CD4-positive, alpha-beta T cell treated with Interleukin-4 for 1 hour (primary cell): ENCODE measurements at places on chromosomes 1 and 21.

DNA sequence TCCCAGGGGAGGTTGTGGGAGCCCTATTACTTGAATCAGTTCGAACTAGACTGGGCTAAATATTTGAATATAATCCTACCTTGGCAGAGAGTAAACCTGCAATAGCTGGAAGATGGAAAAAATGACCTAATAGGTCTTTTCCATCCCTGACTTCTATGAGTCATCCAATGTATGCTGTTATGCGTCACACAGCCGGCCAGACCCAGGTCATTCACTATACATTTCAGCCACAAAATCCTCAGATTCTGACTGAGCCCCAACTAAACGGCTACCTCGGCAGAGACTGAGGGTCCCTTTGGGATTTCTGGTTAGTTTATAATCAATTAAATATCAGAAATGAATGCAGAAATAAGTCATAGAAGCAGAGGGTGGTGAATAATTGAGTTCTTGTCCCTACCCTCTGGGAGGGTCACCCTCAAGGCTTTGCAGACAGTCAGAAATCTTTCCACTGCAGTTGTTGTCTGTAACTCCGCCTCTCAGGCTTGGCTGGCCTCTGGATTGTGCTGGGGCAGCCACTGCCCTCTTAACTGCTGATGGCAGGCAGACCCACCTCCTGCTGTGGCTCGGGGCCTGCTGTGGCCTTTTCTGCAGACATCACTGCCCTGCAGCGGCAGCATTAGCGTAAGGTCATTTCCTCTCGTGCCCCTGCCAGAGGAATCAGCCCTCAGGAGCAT, 240.5 kb downstream of the TGFB2 start:
- no peak for DNase-seq

GRCh38 chr1:208213786-208214185, 30.4 kb downstream of the PLXNA2 start:
- DNase-seq: no peak

DNA sequence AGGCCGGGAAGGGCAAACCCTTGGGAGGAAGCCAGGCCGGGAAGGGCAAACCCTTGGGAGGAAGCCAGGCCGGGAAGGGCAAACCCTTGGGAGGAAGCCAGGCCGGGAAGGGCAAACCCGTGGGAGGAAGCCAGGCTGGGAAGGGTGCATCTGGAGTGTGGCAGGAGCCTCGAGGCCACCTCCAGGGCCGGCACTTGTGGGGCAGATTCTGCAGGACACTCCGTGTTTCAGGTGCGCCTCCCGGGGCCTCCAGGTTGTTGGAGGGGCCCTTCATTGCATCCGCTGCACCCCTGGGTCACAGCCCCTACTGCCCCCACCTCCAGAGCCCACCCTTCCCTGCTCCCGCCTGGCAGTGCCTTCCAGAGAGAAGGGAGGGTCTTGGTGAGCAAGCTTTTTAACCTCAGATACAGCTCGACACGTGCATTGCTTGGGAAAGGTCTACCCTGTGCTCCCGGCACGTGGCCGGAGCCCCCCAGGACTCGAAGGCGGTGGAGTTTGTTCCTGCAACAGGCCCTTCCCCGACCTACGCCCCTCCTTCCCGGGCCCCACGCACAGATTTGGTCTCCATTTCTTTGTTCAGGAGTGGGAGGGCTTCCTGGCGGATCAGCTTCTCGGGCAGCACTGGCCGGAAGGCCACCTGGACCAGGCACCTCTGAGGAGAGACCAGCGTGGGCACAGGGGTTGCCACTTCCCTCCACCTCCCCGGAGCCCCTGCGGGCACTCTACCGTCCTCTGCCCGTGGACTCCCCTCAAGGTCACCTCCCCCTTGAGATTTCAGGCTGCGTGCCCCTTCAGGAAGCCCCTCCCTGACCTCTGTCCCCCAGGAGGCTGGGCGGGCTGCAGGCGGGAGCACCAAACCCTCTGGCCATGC, 9.4 kb upstream of the TMEM52 start:
- DNase-seq: no peak

DNA sequence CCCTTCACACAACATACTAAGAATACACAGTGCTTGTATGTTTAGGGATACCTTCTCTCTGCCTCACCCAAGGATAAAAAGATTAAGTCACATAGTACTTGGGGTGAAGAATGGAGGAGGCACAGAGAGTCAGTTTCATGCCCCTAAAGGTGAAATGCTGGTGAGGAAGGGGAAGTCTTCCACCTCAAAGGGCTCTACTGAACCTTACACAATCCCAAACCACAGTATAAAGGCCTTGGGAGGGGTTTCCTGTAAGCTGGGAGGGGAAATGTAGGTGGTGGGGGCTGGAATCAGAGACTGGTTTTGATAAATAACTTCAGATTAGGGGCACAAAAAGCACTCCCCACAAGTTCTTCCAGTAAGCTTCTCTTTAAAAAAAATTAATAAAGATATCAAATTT, 3.5 kb downstream of the MINDY1 start:
- peak; percentile 46 for DNase-seq

- no peak for DNase-seq
Measured at GRCh38 chr1:232511172-232511571, 118.8 kb downstream of the SIPA1L2 start.

GRCh38 chr1:56424744-56425493, 154.4 kb downstream of the PLPP3 start:
- DNase-seq: peak; percentile 4

DNA sequence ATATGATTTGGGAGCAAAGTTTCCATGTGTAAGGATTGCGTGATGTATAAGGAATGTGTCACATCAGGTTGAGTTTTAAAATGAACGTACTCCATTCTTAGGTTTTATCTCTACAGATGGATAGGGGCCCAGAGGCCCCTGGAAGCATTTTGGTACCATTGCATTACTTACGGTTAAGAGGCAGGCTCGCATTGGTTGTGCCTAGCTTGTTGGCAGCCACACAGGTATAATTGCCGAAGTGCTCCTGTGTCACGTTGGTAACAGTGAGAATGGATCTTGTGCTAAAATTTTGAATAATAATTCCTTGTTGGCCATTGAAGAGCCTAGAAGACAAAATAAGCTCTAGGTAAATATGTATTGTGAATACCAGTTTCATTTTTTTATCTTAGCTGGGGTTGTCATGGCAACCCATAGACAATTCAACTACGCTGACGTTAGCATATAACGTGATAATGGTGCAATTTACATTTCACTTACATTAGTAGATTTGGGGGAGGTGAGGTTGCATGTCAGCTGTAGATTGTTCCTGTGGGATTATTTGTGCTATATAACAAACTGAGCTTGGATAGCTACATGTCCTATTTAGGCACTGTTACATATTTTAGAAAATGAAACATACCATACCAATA, 511.9 kb upstream of the ZRANB2 start:
- no peak for DNase-seq

GRCh38 chr1:95002540-95003432, 70.0 kb downstream of the ALG14 start:
- DNase-seq: no peak

- DNase-seq: no peak
Measured at GRCh38 chr1:100448366-100448765, 89.6 kb upstream of the GPR88 start.

DNA sequence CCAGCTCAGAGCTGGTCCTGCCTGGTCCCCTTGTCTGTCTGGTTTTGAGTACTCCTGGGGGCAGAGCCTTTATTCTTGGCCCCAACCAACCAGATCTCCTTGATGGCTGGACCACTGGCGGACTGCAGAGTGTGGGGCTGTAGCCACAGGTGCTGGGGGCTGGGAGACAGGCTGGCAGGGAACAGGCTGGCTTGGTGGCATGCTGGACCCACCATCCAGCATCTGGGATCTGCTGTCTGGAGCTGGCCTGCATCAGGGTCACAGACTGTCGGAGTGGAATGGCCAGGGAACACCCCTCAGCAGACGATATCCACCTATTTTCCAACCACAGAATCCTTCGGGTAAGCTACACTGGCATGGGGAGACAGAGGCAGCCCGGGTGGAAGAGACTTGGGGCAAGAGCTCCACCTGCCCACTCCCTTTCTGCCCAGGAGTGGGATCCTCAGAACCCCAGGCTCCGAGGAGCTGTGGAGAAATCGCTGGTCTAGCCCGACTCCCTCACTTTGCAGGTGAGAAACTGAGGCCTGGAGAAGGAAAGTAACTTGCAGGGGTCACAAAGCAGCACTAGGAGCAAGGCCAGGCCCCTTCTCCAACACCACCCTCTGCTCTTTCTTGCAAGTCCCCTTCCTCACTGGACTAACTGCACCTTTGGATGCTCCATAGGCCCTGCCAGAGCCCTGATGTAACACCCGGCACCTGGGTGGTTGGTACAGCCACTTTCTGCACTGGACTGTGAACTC, 40.6 kb downstream of the TNNT2 start:
- no peak for DNase-seq

- DNase-seq: no peak
Measured at GRCh38 chr1:41713557-41714327, 205.0 kb downstream of the HIVEP3 start.

DNA sequence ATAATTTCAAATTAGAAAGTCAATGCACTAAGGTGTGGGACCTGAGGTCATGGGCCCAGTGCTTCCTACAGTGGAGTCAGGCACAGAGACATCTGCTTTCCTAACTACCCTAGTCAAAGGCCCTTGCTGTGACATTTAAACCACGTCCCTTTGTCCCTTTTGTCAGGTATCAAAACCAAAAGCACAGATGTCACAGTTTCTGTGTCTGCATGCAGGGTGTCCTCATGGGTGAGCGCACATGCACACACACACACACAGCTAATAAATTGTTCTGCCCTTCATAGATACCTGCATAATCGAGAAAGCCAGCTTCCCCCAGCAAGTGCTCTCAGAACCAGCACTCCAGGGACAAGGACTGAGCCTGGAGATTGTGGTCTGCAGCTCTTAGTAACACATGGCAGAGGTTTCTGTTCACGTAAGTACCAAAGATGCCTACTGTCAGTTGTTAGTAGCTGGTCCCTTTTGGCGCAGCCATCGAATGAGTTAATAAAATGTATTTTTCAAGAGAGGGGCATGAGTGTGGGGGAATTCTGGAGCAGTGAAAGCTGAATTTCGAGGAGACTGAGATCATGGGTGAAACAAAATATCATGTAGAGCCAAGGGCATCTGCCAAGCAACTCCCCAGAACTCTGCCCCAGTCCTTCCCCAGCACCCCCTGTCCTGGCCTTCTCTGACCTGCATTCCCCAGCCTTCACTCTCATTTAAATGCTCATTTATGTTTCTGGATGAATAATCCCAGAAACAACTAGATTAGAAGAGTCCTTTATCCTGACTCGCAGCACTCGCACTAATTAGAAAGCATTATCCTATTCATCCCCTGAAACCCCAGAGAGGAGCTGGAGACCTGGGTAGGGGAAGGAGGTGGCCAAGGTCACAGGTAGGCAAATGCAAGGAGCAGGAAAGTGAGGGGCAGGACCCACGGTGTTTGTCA, 25.5 kb downstream of the TNR start:
- no peak for DNase-seq

DNA sequence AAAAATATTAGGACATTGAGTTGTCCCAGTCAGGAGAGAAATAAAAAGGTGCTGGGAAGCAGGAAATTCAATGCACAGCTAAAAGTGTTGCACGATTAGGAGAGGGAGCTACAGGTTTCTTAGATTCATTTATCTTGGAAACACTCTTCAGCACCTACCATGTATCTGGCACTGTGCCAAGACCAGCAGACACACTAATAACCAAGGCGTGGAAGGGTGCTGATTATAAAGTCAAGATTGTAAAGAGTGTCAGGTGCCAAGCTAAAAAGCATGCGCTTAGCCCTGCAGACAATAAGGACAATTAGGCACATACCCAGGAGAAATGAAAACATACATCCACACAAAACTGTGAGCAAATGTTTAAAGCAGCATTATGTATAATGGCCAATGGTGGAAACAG, 129.9 kb downstream of the DSCAM start:
- no peak for DNase-seq

GRCh38 chr1:43711049-43711448, 3.7 kb downstream of the ST3GAL3 start:
- no peak for DNase-seq

DNA sequence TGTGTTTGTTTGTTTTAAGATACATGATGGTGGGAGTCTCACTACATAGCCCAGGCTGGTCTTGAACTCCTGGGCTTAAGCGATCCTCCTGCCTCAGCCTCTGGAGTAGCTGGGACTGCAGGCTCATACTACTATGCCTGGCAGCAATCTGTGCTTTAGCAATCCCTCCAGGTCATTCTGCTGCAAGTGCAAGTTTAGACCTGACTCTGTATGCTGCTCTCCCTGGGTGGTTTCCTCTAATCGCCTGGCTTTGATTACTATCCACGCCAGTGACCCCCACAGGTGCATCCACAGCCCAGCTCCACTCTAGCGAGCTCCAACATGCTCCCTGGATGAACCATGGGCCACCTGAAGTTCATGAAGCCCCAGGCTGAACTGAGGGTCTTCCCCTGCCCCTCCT, 15.5 kb upstream of the PABPC4 start:
- DNase-seq: no peak

- peak; percentile 59 for DNase-seq
Measured at GRCh38 chr1:64917328-64917861, 49.0 kb downstream of the JAK1 start.

DNA sequence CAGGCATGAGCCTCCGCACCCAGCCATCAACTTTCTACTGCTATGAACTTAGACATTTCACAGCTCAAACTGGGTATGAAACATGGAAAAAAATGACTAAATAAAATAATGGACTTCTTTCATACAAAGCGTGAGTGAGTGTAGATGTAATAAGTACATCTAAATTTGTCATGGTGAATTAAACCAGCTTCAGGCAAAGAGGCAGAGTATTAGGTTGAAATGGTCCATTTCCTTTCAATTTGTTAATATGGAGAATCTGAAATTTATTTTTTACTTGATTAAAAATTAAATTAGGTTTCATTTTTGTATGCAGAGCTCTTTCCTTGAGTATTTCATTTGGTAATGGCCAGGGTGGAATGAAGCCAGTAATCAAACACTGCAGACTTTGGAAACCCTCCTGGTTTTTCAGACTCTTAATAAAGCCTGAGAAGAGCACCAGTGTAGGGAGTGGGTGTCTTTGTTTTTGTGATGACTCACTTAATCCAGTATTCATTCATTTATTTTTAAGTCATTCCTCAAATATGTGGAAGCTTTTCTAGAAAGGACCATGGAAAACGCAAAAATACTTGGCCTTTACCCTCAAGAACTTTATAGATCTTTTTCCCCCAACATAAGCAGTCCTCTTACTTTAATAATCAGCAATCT, 49.2 kb downstream of the ALG14 start:
- no peak for DNase-seq

- no peak for DNase-seq
Measured at GRCh38 chr1:211518330-211519289, 26.6 kb upstream of the RD3 start.

- peak; percentile 26 for DNase-seq
Measured at GRCh38 chr1:207698822-207699483, 52.9 kb upstream of the CD46 start.

DNA sequence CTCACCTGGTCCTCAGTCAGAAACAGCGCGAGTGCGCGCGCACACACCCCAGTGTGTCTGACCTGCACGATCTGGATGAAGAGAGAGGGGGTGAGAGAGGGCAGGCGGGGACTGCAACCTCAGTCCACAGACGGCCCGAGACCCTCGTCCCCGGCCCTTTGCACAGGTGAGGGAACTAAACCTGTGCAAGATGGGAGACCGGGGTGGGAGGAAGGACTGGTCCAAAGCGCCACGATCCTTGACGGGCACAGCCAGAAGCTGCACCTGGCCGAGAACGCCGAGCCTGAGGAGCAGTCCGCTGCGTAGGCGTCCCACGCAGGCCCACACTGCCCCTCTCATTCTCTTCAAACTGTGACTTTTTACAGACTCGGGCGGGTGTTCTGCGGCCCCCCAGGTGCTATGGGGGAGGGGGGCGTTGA, 519 bp upstream of the IQCC start:
- no peak for DNase-seq
